ENCODE measurements at places on chromosomes 7 and 10.

DNA sequence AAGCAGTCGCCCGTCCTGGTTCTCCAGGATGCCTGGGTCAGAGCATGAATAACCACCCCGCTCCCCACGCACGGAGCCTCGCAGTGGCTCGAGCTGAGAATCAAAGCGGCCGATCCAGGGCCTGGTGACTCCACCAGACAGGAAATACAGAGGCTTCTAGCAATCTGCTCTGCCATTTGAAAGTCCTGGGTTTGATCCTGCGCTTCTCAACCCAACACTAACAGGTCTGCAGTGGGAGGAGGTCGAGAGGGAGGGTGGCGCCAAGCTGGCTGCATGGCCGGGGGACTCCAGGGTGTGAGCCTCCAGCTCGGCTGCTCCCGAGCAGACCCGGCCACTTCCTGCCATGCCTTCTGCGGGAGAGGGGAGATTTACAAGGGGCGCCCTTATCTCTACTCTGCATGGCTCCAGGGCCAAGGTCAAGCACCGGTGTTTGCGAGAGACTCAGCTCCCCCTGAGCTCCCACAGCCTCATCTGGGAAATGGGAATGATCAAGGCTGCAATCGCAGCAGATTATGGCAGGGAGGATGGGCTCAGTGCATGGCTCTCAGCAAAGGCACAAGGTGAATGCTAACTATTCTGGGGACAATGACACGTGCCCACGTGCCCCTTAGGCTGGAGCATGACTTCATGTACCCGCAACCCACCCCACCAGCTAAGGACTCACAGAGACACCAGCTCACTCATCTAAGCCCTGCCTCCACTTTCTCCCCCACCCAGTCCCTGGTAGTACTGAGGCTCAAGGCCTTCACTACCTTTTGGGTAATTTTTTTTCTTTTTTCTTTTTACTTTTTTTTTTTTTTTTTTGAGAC, 73.9 kb upstream of the TNRC18 start:
- peak; percentile 59 for DNase-seq

- DNase-seq = peak; percentile 25
These were observed 69.0 kb downstream of the ADD3 start for GRCh38 chr10:110076559-110077318.

DNA sequence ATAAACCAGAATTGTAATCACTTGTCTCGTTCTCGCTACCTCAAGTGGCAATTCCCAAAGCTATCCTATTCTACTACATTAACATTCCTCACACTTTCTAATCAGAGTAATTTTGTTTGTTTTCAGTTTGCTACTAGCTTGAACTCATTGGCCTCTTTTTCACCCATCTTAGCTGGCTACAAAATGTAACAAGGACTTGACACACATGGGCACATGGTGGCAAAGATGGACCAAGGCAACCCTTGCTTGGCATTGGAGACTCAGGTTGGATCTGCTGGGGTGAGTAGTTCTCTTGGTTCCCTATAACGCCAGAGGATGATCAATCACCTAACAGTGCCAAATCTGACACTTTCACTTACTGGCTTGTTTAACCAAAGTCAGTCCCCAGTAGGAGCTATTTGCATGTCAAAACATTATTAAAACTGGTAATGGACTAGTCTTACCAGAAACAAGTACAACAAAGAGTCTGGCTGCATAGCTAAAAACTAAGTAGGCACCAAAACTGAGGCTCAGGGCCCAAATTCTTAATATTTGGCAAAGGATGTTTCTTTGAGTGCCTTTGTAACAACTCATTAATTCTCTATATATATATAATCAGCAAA, 1.9 kb downstream of the USP6NL start:
- no peak for DNase-seq

GRCh38 chr7:134612197-134612596, 34.5 kb upstream of the BPGM start:
- no peak for DNase-seq

GRCh38 chr7:124152859-124153692, 120.2 kb upstream of the TMEM229A start:
- peak; percentile 9 for DNase-seq

GRCh38 chr10:114615600-114616007, 42.5 kb downstream of the ABLIM1 start:
- DNase-seq = no peak

- no peak for DNase-seq
These were observed 196.1 kb upstream of the LRGUK start for GRCh38 chr7:133931053-133931452.

Measured in HuH-7 (cell line).